CD4-positive, alpha-beta T cell (primary cell): ENCODE measurements at places on chromosomes 1 and 21. TPM values are rescaled to one million over a fixed set of nuclear protein-coding genes. Genes with fewer than 3 reads are reported as not detected.

- peaks cover 20% of the 10 kb centered on the region for H3K4me1 ChIP-seq
- peaks cover 13% of the 10 kb centered on the region for H3K36me3 ChIP-seq
- no peak overlapping the region for H3K27ac ChIP-seq
- H3K4me3 ChIP-seq = no peak overlapping the region
- no peaks in the 10 kb centered on the region for H3K27me3 ChIP-seq
These were observed 15.5 kb downstream of the CD101 start for GRCh38 chr1:117017062-117017461.

- DNase-seq = no peak
- no peaks in the 10 kb centered on the region for H3K36me3 ChIP-seq
- no peak overlapping the region for H3K27ac ChIP-seq
- no peak overlapping the region for H3K4me3 ChIP-seq
- H3K27me3 ChIP-seq = no peaks in the 10 kb centered on the region
These were observed 51.1 kb downstream of the CNN3 start for GRCh38 chr1:94875794-94876193.

- H3K27ac ChIP-seq = no peak overlapping the region
- DNase-seq = no peak
- no peak overlapping the region for H3K4me3 ChIP-seq
- peaks cover 18% of the 10 kb centered on the region for H3K4me1 ChIP-seq
- no peaks in the 10 kb centered on the region for H3K27me3 ChIP-seq
- no peaks in the 10 kb centered on the region for H3K36me3 ChIP-seq
These were observed 28.7 kb upstream of the FASLG start for GRCh38 chr1:172630056-172630818.

DNA sequence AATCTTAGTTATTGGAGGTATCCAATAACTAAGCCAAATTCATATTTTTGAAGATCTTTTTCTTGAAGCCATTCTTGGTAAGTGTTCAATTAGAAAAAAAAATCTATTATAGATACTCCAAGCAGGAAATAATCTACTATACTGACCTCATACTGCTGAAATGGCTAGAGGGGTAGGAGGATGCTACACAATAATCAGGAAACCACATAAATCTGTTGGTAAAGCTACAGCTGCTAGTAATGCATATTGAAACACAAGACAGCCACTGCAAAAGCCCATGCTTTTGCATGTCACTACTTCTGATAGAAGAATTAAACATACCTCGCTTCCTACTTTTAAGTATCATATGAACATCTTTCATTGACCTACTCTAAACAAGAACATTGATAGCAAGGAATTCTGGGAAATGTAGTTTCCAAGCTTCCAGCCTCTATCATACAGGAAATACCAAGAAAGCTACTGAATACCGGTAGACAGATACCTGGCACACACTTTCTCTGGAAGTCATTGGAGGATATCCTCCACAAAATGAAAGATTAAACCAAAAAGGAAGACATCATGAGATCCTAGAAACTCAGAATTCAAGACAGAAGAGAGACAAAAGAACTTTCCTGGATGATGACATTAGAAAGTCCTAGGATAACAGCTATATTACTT lies 103.0 kb upstream of the VAV3 start:
- no peaks in the 10 kb centered on the region for H3K36me3 ChIP-seq
- H3K27me3 ChIP-seq = no peaks in the 10 kb centered on the region
- no peak for DNase-seq
- no peak overlapping the region for H3K27ac ChIP-seq
- no peak overlapping the region for H3K4me3 ChIP-seq

DNA sequence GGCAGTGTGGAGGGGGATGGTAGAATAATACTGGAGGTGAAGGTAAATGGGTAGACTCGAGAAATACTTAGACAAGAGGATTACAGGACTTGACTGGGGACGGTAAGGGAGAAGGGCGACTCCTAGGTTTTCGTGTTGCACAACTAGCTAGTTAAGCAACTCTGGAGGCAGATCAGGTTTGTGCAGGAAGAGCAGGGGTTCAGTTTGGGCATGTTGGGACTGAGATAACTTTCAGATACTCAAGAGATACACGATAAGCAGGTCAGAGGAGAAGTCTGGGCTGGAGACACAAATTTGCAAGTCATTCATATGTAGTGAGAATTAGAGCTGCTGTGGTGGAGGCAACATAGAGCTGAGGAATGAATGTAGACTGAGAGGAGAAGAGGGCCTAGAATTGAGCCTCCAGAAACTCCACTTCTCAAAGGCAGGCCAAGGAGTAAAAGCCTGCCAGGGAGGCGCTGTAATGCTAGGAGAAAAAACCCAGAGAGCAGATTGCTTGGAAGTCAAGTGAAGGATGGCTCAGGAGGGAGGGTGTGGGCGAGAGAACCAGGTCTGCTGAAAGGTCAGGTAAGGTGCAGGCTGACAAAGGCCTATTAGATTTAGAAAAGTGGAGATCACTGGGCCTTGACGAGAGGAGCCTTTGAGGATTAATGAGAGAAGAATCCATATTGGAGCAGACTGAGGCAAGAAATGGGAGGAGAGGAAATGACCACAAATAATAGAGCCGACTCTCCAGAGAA lies 20.8 kb downstream of the MAB21L3 start:
- H3K36me3 ChIP-seq = no peaks in the 10 kb centered on the region
- H3K4me1 ChIP-seq = peaks cover 23% of the 10 kb centered on the region
- H3K4me3 ChIP-seq = no peak overlapping the region
- no peak for DNase-seq
- no peaks in the 10 kb centered on the region for H3K27me3 ChIP-seq
- no peak overlapping the region for H3K27ac ChIP-seq

- no peaks in the 10 kb centered on the region for H3K36me3 ChIP-seq
- H3K4me1 ChIP-seq = no peaks in the 10 kb centered on the region
- no peak overlapping the region for H3K4me3 ChIP-seq
- no peak for DNase-seq
These were observed 105.6 kb downstream of the LEPR start for GRCh38 chr1:65526049-65526556.

DNA sequence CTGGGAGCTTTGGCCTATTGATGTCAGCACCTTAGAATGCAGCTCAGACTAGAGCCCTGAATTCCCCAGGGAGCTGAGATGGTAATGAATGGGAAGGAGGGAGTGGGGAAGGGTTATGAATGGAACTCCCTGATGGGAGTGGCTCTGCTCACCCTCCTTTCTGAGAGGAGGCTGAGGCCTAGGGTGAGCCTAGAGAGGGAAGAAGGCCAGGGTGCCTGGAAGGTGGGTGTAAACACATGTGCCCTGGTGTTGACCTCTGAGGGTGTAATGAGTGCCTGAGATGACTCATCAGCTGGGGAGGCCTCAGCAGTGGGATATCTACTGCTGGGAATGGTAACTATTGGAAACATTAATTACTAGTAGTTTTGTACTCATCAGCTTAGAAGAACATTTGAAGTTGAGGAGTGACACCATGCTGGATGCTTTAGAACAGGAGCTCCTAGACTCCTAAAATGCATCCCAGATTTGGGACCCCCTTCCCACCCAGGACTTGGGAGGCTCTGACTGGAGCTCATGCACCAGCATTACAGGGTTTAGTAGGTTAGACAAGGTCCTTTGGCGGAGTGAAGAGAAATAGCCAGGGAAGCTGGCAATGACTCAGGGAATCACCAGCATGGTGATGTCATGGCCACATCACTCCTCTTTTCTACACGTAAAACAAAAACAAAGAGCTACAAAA lies 16.0 kb upstream of the PIGV start:
- H3K36me3 ChIP-seq = peaks cover 100% of the 10 kb centered on the region
- no peak for DNase-seq
- peak overlapping the region; percentile 31 for H3K27ac ChIP-seq
- no peaks in the 10 kb centered on the region for H3K27me3 ChIP-seq
- H3K4me3 ChIP-seq = no peak overlapping the region

GRCh38 chr1:225709101-225709500 lies 56.2 kb upstream of the ENAH start:
- H3K36me3 ChIP-seq = no peaks in the 10 kb centered on the region
- no peak for DNase-seq
- H3K4me1 ChIP-seq = no peaks in the 10 kb centered on the region
- no peaks in the 10 kb centered on the region for H3K27me3 ChIP-seq

DNA sequence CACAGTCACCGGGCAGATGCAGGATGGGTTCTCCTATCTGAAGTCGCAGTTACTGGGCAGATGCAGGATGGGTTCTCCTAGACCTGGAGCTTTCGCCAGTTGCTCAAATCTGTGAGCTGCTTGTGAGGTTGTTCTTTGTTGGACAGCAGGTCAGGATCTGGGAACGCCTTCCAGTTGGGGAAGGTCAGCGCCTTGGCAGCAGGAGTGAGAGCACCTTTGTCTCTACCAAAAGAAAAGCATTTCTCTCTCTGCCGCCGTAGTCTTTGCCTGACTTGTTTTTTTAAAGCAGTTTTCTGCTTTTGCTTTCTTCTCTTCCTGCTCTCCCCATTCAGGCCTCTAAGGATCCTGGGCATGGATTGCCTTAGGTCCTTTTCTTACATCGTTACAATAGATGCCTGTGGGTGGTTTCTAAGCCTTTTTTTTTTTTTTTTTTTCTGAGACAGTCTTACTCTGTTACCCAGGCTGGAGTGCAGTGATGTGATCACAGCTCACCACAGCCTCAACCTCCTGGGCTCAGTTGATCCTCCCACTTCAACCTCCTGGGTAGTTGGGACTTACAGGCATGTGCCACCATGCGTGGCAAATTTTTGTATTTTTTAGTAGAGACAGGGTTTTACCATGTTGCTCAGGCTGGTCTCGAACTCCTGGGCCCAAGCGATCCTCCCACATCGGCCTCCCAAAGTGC lies 15.7 kb downstream of the PEX14 start:
- no peaks in the 10 kb centered on the region for H3K27me3 ChIP-seq
- no peak overlapping the region for H3K4me3 ChIP-seq
- H3K36me3 ChIP-seq = peaks cover 13% of the 10 kb centered on the region
- peaks cover 13% of the 10 kb centered on the region for H3K4me1 ChIP-seq

DNA sequence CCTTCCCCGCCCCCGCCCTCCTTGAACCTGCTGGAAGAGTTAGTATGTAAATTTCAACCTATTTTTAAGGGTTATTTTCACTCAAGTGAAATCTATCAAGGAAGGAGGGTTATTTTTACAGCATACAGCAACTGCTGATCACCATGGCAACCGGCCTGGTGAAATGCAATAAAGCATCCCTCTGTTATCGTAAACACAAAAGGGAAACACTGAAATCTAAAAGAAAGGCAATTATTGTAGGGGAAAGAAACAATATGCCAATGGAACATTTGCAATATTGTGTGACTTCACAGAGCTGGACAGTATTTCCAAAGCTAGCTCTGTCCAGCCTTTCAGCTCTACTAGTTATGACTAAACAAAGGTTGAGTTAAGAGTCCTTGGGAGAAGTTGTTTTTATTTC lies 588.3 kb upstream of the PBX1 start:
- H3K4me1 ChIP-seq = no peaks in the 10 kb centered on the region
- no peak overlapping the region for H3K27ac ChIP-seq
- no peaks in the 10 kb centered on the region for H3K36me3 ChIP-seq
- no peak overlapping the region for H3K4me3 ChIP-seq

GRCh38 chr1:68974447-68974846 lies 477.6 kb upstream of the DEPDC1 start:
- no peak overlapping the region for H3K4me3 ChIP-seq
- H3K36me3 ChIP-seq = no peaks in the 10 kb centered on the region
- no peaks in the 10 kb centered on the region for H3K27me3 ChIP-seq
- no peaks in the 10 kb centered on the region for H3K4me1 ChIP-seq
- DNase-seq = no peak
- H3K27ac ChIP-seq = no peak overlapping the region

- no peak overlapping the region for H3K27ac ChIP-seq
- DNase-seq = no peak
- H3K4me3 ChIP-seq = no peak overlapping the region
These were observed 92.3 kb upstream of the ESRRG start for GRCh38 chr1:216815260-216816131.

DNA sequence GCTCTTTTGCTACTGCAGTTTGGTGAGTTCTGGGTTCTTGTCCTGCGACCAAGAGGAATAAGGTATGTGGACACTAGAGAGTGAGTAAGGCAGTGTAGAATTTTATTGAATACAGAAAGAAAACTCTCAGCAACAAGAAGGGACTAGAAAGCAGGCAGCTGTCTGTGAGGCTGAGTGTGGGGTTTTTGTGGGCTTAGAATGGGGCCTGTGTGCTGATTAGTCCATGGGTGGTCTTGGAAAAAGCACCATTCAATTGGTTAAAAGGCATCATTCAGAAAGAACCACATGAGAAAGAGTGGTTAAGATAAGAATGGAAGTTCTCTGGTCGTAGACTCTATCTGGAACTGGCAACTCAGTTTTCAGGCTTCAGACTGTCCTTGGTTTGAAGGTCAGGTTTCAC lies 298.8 kb downstream of the TGFB2 start:
- no peaks in the 10 kb centered on the region for H3K4me1 ChIP-seq
- no peaks in the 10 kb centered on the region for H3K36me3 ChIP-seq
- DNase-seq = no peak

GRCh38 chr21:45834821-45835293 lies 146.7 kb upstream of the COL6A1 start:
- no peaks in the 10 kb centered on the region for H3K36me3 ChIP-seq
- no peak for DNase-seq
- H3K4me3 ChIP-seq = no peak overlapping the region
- no peaks in the 10 kb centered on the region for H3K27me3 ChIP-seq
- no peaks in the 10 kb centered on the region for H3K4me1 ChIP-seq
- H3K27ac ChIP-seq = no peak overlapping the region

DNA sequence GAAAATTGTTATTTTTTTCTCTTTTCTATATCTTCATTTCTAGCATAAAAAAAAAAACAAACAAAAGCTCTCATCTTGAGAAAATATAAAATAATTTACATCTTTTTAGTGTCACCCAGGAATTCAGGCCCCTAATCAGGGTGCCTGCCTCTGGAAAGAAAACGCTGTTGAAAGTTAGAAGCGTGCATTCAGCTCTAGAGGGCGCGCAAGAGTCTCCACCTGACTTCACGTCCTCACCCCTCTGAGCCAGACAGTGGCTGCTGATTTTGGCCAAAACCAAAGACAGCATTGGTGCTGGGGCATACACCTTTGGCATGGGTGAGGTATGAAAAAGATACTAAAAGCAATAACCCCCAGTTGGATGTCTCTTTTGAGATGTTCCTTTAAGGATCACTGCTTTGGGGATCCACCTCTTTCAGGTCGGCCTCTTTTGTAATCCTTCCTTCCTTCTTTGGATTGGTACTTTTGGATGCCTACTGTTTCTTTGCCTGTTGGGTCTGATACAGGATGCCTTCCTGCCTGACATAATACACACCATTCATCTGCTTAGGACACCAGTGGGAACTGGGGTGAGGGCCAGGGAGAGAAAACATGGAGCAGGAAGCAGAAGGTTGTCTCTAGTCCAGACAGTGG lies 77.6 kb upstream of the CHRM3 start:
- DNase-seq = no peak
- no peak overlapping the region for H3K27ac ChIP-seq
- no peaks in the 10 kb centered on the region for H3K36me3 ChIP-seq
- no peaks in the 10 kb centered on the region for H3K27me3 ChIP-seq

GRCh38 chr1:109564194-109564878 lies 15.9 kb downstream of the GNAI3 start:
- peaks cover 25% of the 10 kb centered on the region for H3K4me1 ChIP-seq
- no peaks in the 10 kb centered on the region for H3K27me3 ChIP-seq
- H3K27ac ChIP-seq = no peak overlapping the region
- no peak for DNase-seq
- peaks cover 2% of the 10 kb centered on the region for H3K36me3 ChIP-seq

GRCh38 chr1:117162816-117163215 lies 41.3 kb upstream of the TRIM45 start:
- H3K4me3 ChIP-seq = no peak overlapping the region
- no peaks in the 10 kb centered on the region for H3K4me1 ChIP-seq
- no peaks in the 10 kb centered on the region for H3K27me3 ChIP-seq
- H3K27ac ChIP-seq = no peak overlapping the region
- H3K36me3 ChIP-seq = no peaks in the 10 kb centered on the region
- DNase-seq = no peak

C1orf185 gene
- not detected for total RNA-seq

MAGI3 gene
- total RNA-seq = 8.7 TPM

KCNA2 gene
- total RNA-seq = 0.78 TPM

CNKSR1 gene
- 3.6 TPM for total RNA-seq

FAM177B gene
- not detected for total RNA-seq

RPE65 gene
- not detected for total RNA-seq
